Right ventricle myocardium superior (tissue), 1 donor: ENCODE measurements at places on chromosomes 5 and 9. TPM values are rescaled to one million over a fixed set of nuclear protein-coding genes. Genes with fewer than 3 reads are reported as not detected.

DNA sequence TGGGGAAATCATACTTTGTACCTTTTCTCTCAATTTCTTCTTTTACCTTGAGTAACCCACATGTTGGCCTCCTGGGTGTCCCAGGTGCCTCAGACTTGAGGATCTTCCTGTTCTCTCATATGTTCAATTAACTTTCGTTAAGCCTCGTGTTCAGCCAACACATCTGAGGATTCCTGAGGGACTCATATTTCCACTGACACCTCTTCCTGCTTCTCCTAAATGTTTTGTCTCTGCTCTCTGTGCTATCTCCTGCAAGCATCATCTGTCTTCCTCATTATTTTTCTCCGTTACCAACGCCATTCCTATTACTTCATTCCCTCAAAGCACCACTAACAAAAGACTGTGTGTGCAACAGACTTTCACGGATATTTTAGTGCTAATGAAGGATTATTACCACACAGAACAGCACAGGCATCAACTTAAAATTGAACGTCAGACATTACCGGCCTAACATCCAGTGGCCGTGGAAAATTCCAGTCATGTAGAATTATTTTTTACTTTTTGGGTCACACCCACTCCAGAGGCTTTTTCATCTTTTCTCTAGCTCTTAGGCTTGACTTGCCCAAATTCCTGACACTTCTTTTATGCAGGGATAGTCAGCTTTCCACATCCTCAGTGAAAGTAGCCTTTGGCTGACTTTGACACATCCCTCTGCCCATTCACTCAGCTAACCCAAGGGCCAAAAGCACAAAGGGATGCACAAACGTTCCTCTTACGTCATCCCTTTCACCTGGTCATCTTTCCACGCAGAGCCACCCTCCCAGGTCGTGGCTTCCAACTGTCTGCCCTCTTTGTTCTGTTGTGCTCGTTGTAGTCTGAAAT, 46.0 kb upstream of the OSMR start:
- no peak for DNase-seq

FYB1 gene
- 4.2 TPM for total RNA-seq

GRCh38 chr9:126705767-126706697, 92.3 kb downstream of the LMX1B start:
- peak; percentile 82 for DNase-seq

DNA sequence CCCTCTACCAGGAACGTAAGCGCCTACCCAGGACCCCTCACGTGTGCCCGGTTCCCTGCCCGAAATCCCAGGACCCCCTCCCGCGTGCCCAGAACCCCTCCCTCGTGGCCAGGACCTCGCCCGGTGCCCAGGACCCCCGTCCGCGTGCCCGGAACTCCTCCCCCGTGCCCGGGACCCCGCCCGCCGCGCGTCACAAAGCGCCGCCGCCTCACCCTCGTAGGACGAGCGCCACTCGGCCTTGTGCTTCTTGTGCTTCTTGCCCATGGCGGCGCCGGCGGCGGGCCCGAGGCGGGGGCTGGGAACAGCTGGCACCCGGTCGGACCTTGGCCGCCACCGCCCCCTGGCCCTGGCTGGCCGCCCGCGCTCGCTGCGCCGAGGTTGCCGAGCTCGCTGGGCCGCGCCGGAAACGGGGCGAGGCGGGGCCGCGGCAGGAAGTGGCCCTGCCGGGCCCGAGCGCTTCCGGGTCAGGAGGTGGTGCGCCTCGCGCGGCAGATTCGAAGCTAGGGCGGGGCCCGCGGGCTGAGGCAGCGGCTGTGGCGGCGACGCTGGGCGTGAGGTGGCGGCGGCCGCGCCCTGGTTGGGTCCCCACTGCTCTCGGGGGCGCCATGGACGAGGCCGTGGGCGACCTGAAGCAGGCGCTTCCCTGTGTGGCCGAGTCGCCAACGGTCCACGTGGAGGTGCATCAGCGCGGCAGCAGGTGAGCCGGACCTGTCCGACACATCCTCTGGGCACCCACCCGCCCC, at the start of the genes BRD9 and TRIP13:
Gene BRD9, minus strand, starts transcription at position 408 of the 743 bp plus-strand sequence. Its CDS starts 144 bp downstream, at position 264.
Gene TRIP13, plus strand, starts transcription at position 491 of the 743 bp plus-strand sequence. Its CDS starts 115 bp downstream, at position 606.
- DNase-seq = peak; percentile 89

DBH gene
- not detected for total RNA-seq

GRCh38 chr9:109512170-109512756, 14.2 kb upstream of the PTPN3 start:
- DNase-seq = no peak

AJM1 gene
- total RNA-seq = 7.3 TPM

DNA sequence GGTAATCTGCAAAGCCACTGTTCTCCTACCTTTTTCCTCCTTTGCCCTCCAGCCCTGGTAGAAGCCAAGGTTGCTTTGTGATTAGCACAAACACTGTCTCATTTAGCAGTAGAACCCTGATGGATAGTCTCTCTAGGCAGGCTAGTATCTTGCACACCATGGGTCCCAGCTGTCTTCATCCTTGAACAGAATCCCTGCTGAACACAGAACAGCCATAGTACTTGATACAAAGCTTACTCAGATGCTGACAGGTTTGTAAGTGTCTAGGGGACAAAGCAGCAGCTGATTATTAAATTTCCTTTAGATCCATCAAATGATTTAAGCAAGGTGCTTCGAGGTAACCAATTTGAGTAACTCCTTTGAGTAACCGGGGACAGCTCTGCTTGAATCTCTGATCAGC, 163.7 kb upstream of the PPP1R2B start:
- DNase-seq = no peak

GRCh38 chr9:76996700-76997099, 22.8 kb upstream of the FOXB2 start:
- peak; percentile 77 for DNase-seq

OMD gene
- total RNA-seq = 4.2 TPM

GRCh38 chr5:2651116-2651515, 100.4 kb downstream of the IRX2 start:
- DNase-seq = no peak

TXNDC8 gene
- not detected for total RNA-seq

DTWD2 gene
- total RNA-seq = 11.8 TPM

FST gene
- 5.8 TPM for total RNA-seq

DNA sequence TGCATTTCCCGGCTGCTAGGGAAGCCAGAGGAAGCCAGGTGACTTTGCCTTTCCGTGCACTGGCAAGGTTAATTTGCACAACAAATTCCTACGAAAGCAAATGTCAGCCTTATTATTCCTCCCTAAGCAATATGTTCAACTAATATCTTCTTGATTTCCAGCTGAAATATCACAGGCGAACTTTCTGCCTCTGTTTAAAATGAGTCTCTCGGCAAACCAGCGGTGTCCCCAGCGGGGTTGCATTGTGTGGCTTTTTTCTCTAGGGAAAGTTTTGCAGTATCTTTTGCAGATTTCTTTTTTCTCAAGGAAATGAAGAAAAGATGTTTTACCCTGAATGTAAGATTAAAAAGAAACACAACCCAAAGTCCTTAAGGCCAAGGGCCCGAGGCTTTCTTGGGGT, 1.9 kb downstream of the DBH start:
- DNase-seq = peak; percentile 11
